ENCODE measurements at places on chromosomes 12 and 14.

GRCh38 chr14:78401866-78402265, 231.7 kb downstream of the NRXN3 start:
- DNase-seq: peak; percentile 8

GRCh38 chr12:67578976-67579661, 69.4 kb upstream of the DYRK2 start:
- DNase-seq: peak; percentile 13

- no peak for DNase-seq
These were observed 81.4 kb upstream of the NCOR2 start for GRCh38 chr12:124648710-124649384.

- no peak for DNase-seq
These were observed 174.2 kb upstream of the CCDC196 start for GRCh38 chr14:66311990-66312389.

- DNase-seq: no peak
These were observed 34.6 kb downstream of the FZD10 start for GRCh38 chr12:130196827-130197226.

DNA sequence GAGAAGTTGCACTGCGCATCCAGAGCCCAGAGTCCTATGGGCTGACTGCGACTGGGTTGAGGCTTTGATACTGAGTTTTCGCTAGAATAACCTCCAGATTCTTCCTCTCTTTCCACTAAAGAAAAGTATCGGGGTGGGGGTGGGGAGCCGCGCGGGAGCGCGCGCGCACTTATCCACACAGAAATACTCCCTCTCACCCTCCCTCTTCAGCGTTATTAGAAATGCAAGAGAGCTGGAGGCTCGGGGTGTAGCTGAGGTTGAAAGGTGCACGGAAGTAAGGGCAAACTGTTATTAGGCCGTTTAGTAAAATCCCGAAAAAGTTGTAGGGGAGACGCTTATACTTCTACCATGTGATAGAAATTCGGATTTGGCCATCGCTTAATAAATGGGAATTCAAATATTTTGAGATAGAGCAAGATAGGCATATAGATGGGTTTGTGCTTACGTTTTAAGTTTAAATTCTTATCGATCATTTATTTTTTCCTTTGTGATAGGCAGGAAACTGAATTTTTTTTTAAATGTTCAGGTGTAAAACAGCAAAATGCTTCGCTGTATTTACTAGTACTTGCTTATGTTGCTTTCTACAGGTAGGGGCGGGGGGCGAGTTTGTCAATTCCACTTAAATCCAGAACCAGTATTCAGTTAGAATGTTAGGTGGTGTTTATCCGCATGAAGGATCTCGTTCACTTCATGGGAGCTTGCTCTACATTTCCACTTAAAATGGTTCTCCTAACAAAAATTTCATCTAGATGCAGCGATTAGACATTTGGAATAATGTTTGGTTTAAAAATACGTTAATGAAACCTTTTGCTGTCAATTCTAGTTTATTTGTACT, 1.1 kb downstream of the ARHGAP5 start:
- DNase-seq: peak; percentile 50

GRCh38 chr12:1635301-1636095, 6.5 kb downstream of the WNT5B start:
- no peak for DNase-seq

DNA sequence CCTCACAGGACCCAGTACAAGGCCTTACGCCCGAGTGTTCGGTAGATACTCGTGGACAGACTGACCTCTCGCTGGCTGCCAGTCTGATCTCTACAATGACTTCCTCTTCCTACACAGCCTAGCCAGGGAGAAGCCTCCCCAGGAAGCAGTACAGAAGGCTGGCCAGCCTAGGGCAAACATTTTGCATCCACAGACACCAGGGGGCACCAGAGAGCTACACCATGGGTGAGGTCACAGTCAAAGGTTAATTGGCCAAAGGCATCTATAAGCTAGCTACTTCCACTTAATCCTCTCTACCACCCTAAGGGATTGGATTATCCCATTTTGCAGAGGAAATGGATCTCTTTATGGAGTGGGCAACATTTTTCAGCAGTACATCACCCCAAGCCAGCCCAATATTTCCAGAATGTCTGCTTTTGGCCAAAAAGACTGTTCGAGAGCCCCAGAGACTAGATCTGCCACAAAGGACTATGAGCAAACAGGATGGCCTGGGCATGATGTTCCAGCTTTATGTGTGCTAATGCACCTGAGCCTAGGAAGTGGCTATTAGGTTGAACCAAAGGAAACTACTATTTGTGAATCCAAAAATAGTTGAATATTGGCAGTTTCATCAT, 14.6 kb upstream of the PNMA1 start:
- DNase-seq: peak; percentile 66

DNA sequence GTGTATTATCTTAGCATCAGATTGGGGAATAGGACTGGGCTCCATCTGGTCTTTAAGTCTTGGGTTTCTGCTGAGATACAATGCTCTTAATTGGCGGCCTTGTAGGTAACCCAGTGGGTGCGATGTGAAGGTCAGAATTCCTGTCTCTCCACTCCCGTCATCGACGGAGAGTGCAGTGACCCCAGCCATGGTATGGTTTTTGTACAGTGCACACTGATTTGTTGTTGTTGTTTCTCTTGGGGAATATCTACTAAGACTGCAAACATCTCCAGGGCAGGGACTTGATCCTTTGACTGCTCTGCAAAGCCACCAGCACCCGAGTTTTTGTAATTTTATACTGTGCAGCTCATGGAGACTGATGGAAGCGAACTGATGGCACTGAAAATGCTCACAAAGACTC, 41.4 kb downstream of the KCNA1 start:
- DNase-seq: no peak
